Suprapubic skin (tissue), 4 donors: ENCODE measurements at places on chromosomes 6 and 20. TPM values are rescaled to one million over a fixed set of nuclear protein-coding genes. Genes with fewer than 3 reads are reported as not detected.

DNA sequence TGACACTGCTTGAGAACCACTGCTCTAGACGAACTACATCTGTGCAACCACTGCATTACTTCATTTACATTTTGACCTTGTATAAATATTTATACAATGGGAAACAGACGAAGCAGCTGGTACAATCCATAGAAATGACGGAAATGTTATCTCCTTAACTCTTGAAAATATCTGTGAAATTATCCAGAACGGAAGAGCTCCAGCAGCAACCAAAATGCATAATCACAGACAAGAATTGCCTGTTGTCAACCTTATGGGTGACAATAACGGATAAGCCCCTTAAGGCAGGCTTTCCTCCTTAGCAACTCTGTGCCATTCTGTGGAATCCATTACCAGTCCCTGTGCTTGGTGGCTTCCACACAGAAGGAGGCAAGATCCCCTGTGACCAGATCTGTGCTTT is 115.4 kb downstream of the DTNBP1 start:
- no peak for DNase-seq

DNA sequence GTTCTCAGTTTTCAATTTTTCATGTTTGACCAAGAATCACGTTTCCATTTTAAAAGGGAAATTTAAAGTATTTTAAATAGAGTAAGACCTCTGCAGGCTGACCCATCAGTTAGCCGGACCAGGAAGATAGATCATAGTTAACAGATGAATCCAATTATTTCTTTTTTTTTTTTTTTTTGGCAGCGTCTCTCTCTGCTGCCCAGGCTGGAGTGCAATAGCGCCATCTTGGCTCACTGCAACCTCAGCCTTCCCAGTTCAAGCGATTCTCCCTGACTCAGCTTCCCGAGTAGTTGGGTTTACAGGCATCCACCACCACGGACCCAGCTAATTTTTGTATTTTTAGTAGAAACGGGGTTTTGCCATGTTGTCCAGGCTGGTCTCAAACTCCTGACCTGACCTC is 256.7 kb upstream of the CNR1 start:
- no peak for DNase-seq

- no peak for DNase-seq
Measured at GRCh38 chr6:40809627-40810026, 222.5 kb upstream of the LRFN2 start.

DNA sequence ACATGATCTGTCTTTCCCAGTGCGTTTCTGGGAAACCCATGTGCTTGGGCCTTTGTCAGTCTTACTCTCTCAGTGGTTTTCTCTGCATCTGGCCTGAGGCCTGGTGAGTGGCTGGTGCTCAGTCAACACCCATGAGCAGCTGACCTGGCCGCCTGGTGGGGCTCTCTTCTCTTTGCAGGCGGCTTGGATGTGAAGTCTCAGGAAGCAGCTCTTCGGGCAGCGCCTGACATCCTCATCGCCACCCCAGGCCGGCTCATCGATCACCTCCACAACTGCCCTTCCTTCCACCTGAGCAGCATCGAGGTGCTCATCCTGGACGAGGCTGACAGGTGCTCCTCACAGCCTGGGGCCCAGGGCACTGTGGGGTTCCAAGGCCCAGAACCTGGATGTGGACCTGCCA is 10.8 kb downstream of the DDX27 start:
- no peak for DNase-seq

GPR63 gene
- total RNA-seq = 0.89 TPM

STX11 gene
- 28.2 TPM for total RNA-seq
